Naive thymus-derived CD8-positive, alpha-beta T cell (primary cell): ENCODE measurements at places on chromosomes 6 and 20.
A peak's percentile ranks its signal among the peaks of the same experiment; 100 is the strongest.

- no peaks in the 10 kb centered on the region for H3K4me1 ChIP-seq
- no peak overlapping the region for H3K27ac ChIP-seq
- H3K36me3 ChIP-seq, result no peaks in the 10 kb centered on the region
- no peaks in the 10 kb centered on the region for H3K27me3 ChIP-seq
- H3K4me3 ChIP-seq, result no peak overlapping the region
- no peak for DNase-seq
These were observed 20.5 kb upstream of the LTV1 start for GRCh38 chr6:143822584-143823024.

- peaks cover 16% of the 10 kb centered on the region for H3K4me1 ChIP-seq
- no peak overlapping the region for H3K27ac ChIP-seq
- H3K4me3 ChIP-seq, result no peak overlapping the region
- DNase-seq, result no peak
- H3K36me3 ChIP-seq, result peaks cover 35% of the 10 kb centered on the region
These were observed 51.4 kb downstream of the TASP1 start for GRCh38 chr20:13587370-13587769.

DNA sequence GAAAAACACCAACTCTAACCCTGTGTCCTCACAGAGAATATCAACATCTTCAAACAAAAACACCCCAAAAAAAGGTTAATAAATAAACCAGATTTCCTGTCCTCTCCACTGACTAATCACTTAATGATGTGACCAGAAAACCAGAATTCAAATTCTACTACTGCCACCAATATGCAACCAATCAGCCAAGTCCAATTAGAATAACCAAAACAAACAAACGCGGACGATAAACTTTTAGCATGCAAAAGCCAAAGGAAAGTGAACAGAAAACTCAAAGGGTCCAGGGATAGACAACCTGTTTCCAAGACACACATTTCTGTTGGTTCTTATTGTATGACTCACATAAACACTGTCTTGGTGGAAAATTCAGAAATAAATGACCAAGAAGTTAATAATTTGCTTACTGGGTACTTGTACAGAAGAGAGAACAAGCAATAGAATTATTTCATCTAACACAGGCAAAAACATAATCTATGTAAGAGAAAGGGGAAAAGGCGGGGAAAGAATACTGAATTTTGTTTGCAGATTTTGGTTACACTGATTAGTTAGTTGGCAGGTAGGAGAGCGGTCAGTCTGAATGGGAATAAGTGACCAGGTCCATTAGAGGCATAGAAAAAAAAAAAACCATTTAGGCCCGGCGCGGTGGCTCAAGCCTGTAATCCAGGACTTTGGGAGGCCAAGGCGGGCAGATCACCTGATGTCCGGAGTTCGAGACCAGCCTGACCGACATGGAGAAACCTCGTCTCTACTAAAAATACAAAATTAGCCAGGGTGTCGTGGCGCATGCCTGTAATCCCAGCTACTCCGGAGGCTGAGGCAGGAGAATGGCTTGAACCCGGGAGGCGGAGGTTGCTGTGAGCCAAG is 34.1 kb downstream of the HFE start:
- peak overlapping the region; percentile 97 for H3K27ac ChIP-seq
- peaks cover 5% of the 10 kb centered on the region for H3K36me3 ChIP-seq
- DNase-seq, result no peak
- peak overlapping the region; percentile 34 for H3K4me3 ChIP-seq
- no peaks in the 10 kb centered on the region for H3K27me3 ChIP-seq
- H3K4me1 ChIP-seq, result peaks cover 17% of the 10 kb centered on the region

- no peak overlapping the region for H3K27ac ChIP-seq
- no peak for DNase-seq
- H3K4me1 ChIP-seq, result peaks cover 5% of the 10 kb centered on the region
- no peak overlapping the region for H3K4me3 ChIP-seq
These were observed 6.3 kb downstream of the RBBP8NL start for GRCh38 chr20:62420846-62421715.

GRCh38 chr20:48049641-48050040 is 264.4 kb upstream of the SULF2 start:
- H3K27me3 ChIP-seq, result peaks cover 26% of the 10 kb centered on the region
- H3K4me1 ChIP-seq, result no peaks in the 10 kb centered on the region
- H3K27ac ChIP-seq, result no peak overlapping the region
- H3K36me3 ChIP-seq, result peaks cover 4% of the 10 kb centered on the region
- no peak overlapping the region for H3K4me3 ChIP-seq
- no peak for DNase-seq

GRCh38 chr20:10249048-10249770 is 30.6 kb downstream of the SNAP25 start:
- no peak overlapping the region for H3K27ac ChIP-seq
- no peaks in the 10 kb centered on the region for H3K27me3 ChIP-seq

- H3K36me3 ChIP-seq, result peaks cover 59% of the 10 kb centered on the region
- no peak for DNase-seq
- H3K4me1 ChIP-seq, result peaks cover 29% of the 10 kb centered on the region
- H3K4me3 ChIP-seq, result peak overlapping the region; percentile 58
These were observed 4.7 kb downstream of the RNASET2 start for GRCh38 chr6:166951670-166952060.

DNA sequence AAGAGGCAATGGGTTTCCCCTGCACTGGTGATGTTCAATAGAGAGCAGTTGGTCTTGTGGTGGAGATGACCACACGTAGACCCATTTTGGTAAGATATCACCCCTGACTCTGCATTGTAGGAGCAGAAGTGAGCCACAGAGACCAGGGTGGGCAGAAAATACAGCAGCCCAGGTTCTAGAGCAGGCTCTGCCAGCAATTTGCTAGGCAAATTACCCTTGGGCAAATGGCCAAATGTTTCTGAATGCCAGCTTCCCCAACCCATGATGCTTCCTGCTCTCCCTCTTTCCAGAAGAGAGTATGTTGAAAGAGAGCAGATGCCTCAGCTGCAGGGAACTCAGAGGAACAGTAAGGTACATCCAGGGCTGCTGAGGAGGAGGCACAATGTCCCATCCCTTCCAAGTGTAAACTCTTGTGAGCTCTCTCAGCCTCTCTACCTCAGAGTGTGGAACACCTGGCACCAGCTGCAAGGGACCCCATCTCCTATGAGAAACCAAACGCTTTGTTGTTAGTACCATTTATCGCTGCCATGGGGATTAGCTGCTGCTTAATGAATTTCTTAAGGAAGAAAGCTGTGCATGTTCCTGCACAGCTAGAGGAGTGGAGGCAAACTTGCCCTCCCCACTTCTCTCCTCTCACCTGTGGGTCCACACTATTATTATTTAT is 317.5 kb upstream of the MOCS1 start:
- no peaks in the 10 kb centered on the region for H3K4me1 ChIP-seq
- peaks cover 46% of the 10 kb centered on the region for H3K27me3 ChIP-seq
- DNase-seq, result no peak
- no peak overlapping the region for H3K4me3 ChIP-seq
- no peaks in the 10 kb centered on the region for H3K36me3 ChIP-seq
- no peak overlapping the region for H3K27ac ChIP-seq

- H3K27ac ChIP-seq, result no peak overlapping the region
- H3K27me3 ChIP-seq, result no peaks in the 10 kb centered on the region
- no peaks in the 10 kb centered on the region for H3K36me3 ChIP-seq
- H3K4me1 ChIP-seq, result no peaks in the 10 kb centered on the region
- no peak overlapping the region for H3K4me3 ChIP-seq
These were observed 12.5 kb downstream of the NOX3 start for GRCh38 chr6:155443168-155443567.

DNA sequence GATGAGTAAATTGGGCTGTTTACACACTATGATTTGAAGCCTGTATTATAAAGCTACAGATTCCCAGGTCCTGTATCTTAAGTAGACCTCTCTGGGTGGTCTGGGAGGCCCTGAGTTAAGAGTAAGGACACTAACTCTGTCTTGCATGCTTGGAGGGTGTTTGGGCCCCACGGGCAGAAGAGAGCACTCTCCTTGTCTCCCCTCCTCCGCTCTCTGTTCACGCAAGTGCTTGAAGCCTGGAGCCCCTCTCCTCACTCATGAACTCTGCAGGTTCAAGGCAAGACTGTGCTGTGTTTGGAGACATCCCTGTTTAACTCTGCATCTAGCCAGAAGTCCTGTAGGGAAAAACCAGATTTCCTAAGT is 154.0 kb downstream of the ZDHHC14 start:
- H3K4me3 ChIP-seq, result no peak overlapping the region
- H3K27me3 ChIP-seq, result no peaks in the 10 kb centered on the region
- H3K4me1 ChIP-seq, result peaks cover 20% of the 10 kb centered on the region
- peak overlapping the region; percentile 76 for H3K27ac ChIP-seq
- no peaks in the 10 kb centered on the region for H3K36me3 ChIP-seq

- H3K36me3 ChIP-seq, result no peaks in the 10 kb centered on the region
- H3K4me1 ChIP-seq, result peaks cover 4% of the 10 kb centered on the region
- no peak overlapping the region for H3K4me3 ChIP-seq
These were observed 5.9 kb downstream of the TUBB2B start for GRCh38 chr6:3221578-3221977.

- no peaks in the 10 kb centered on the region for H3K4me1 ChIP-seq
- H3K27me3 ChIP-seq, result peaks cover 2% of the 10 kb centered on the region
- H3K4me3 ChIP-seq, result no peak overlapping the region
- no peak for DNase-seq
- H3K27ac ChIP-seq, result no peak overlapping the region
- H3K36me3 ChIP-seq, result no peaks in the 10 kb centered on the region
These were observed 968.4 kb upstream of the SLC35B3 start for GRCh38 chr6:9403736-9404135.

- H3K27me3 ChIP-seq, result peaks cover 86% of the 10 kb centered on the region
- H3K4me1 ChIP-seq, result no peaks in the 10 kb centered on the region
- no peak overlapping the region for H3K4me3 ChIP-seq
- H3K36me3 ChIP-seq, result peaks cover 57% of the 10 kb centered on the region
- DNase-seq, result no peak
- no peak overlapping the region for H3K27ac ChIP-seq
These were observed 32.1 kb downstream of the PRSS16 start for GRCh38 chr6:27279513-27280063.

DNA sequence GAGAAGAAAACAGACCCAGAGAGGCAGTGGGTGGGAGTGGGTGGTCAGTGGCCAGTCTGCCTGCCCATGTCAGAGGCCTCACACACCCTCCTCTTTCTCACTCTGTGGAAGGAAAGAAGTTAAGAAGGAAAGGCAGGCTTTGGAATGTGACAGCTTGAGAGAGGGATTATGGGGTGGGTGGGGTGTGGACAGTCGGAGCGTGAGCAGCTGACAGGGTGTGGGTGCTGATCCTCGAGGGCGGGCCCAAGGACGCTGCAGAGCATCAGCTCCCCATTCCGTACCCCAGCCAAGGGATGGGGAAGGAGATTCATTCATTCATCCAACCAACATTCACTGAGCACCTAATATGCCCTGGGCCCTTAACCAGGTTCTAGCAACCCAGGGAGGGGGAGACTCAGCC is 4.8 kb downstream of the TGM6 start:
- H3K4me1 ChIP-seq, result peaks cover 24% of the 10 kb centered on the region
- DNase-seq, result no peak
- H3K4me3 ChIP-seq, result no peak overlapping the region
- no peaks in the 10 kb centered on the region for H3K27me3 ChIP-seq
- H3K27ac ChIP-seq, result no peak overlapping the region

- H3K4me3 ChIP-seq, result peak overlapping the region; percentile 91
- DNase-seq, result peak; percentile 87
- H3K27me3 ChIP-seq, result peaks cover 57% of the 10 kb centered on the region
- H3K4me1 ChIP-seq, result peaks cover 8% of the 10 kb centered on the region
- no peaks in the 10 kb centered on the region for H3K36me3 ChIP-seq
These were observed 558 bp downstream of the XKR7 start for GRCh38 chr20:31968291-31969126.

- H3K4me3 ChIP-seq, result no peak overlapping the region
- no peak for DNase-seq
- H3K27me3 ChIP-seq, result no peaks in the 10 kb centered on the region
- H3K36me3 ChIP-seq, result no peaks in the 10 kb centered on the region
- H3K27ac ChIP-seq, result no peak overlapping the region
These were observed 406.5 kb upstream of the GJE1 start for GRCh38 chr6:141726248-141726647.

DNA sequence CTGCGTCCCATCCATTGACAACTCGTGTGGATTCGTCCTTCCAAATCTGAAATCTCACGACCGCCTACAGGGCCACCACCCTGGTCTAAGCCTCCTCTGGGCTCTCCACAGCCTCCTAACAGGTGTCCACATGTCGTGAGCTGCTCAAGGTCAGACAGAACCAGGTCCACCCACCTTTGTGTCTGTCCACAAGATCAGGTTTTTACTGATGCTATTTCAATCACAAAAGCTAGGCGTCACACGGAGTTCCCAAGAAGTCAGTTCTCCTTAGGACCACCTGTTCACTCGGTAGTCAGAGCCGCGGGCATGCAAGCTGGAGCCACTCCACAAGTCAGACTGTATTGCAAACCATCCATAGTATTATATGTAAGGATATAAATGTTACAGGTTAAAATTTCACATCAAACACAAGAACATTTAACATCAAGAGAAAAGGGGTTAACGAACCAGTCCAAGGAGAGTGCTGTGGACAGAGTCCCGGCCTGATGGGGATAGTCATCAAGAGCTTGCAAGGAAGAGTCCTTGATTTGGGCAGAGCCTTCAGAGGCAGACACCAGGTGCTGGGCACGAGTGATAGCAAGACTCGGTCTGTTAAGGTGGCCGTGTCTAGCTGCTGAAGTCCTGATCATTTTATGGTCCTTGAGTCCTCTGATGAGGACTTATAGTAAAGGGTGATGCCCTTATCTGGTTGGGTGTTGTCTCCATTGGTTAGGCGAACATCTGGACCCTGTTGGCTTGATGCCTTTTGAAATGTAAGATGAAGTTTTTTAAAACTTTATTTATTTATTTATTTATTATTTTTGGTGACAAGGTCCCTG is 731 bp upstream of the DNPH1 start:
- H3K4me1 ChIP-seq, result peaks cover 34% of the 10 kb centered on the region
- no peaks in the 10 kb centered on the region for H3K27me3 ChIP-seq
- DNase-seq, result no peak
- peak overlapping the region; percentile 96 for H3K27ac ChIP-seq

DNA sequence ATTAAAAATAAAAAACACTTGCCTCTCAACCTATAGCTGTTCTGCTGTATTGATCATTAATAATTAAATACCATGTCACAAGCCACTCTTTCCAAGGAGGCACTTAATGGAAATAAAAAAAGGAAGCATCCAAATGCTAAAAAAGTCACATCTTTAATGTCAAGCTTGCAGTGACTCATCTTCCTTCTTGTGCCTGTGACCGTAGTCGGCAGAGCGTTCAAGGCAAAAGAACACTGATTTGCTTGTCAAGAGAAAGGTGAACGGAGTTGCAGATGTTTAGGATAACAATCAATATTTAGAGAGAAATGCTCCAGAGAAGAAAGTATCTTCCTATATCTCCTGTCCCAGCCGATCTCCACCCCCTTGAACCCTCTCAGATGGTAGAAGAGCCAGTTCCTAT is 341.0 kb upstream of the OPRM1 start:
- no peaks in the 10 kb centered on the region for H3K4me1 ChIP-seq
- no peak overlapping the region for H3K27ac ChIP-seq
- H3K36me3 ChIP-seq, result no peaks in the 10 kb centered on the region

- no peak overlapping the region for H3K4me3 ChIP-seq
- H3K4me1 ChIP-seq, result peaks cover 27% of the 10 kb centered on the region
- no peak for DNase-seq
- no peaks in the 10 kb centered on the region for H3K27me3 ChIP-seq
These were observed 221.7 kb upstream of the TAB2 start for GRCh38 chr6:149095842-149096241.
